ENCODE measurements at places on chromosomes 4 and X.

DNA sequence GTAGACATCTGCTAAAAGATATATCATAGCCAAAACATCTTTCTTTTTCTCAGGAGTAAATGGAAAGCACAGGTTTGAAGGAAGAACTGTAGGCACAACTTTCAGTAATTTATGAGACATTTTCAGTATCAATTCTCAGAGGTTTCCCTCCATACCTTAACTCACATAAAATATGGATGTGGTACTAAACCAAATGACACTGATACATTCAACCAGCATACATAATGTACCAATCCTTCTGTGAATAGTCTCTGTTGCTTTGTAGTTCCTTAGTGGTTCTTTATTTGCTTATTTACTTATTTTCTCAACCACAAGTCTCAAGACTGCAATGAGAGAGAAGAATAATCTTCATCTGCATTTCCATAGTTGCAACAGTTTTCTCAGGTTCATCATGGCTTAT is 96.1 kb downstream of the ARHGAP24 start:
- DNase-seq: no peak

- no peak for DNase-seq
Measured at GRCh38 chr4:121777625-121778024, 12.7 kb upstream of the SMIM43 start.

GRCh38 chr4:174283507-174284471 is at the start of the genes CEP44 and FBXO8:
Gene CEP44 (plus strand): TSS chr4:174283911. CDS start chr4:174299122, 15,211 bp downstream.
Gene FBXO8 (minus strand): TSS chr4:174283667. CDS start chr4:174263092, 20,575 bp downstream.
- DNase-seq: peak; percentile 38

- no peak for DNase-seq
Measured at GRCh38 chr4:101500742-101501141, 153.4 kb upstream of the PPP3CA start.

DNA sequence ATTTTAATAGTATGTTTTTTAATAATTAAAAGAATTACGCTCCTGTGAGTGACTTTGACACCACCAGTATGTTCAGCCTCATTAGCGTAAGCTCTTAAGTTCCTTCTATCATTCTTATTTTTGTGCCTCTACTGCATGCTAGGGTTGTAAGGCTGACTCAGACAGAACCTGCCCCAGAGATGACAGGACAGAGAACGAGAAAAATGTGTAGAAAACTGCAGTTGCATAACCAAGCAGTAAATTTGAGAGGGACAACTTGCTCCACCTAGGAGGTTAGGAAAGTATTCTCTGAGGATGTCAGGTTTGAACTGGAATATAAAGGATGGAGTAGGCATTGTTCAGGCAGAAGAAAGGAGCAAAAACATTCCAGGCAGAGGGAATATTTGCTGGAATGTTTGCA is 98.7 kb downstream of the NFKB1 start:
- DNase-seq: no peak

GRCh38 chr4:74055096-74055495 is 16.6 kb upstream of the CXCL3 start:
- no peak for DNase-seq

DNA sequence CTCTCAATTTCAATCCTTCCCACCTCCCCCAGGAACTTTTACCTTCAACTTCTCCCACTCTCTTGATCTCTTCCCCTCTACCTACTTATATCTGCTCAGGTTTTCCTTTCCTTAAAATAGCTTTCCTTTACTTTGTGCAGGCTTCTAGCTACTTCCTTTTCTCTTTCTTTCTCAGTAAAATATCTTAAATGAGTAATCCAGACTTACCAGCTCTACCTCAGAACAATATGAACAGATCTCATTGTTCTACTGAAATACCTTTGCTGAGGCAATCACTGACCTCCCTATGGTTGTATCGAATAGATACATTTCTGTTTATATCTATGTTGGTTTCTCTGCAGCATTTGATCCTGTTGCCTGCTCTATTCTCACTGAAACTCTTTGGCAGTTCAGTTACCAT is 86.7 kb upstream of the WDR44 start:
- DNase-seq: no peak

Measured in BJ (cell line).